Activated CD8-positive, alpha-beta memory T cell treated with anti-CD3 and anti-CD28 coated beads for 48 hours (primary cell): ENCODE measurements at places on chromosomes 7 and 10.

DNA sequence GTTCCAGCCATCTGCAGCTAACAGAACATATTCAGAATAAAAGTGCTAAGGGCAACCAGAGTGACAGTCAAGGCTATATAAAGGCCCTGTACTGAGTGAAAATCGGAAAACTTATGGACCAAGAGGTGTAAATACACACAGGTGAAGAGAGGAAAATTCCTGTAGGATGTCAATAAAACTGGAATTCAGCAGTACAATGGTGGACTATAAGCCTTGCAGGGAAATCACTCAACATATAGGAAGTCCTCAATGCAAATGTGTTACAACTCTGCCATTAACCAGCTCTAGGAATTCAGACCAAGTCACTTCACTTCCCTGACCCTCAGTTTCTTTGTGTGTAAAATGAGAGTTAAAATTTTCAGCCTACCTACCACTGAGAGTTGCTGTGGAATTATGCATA, 7.7 kb downstream of the USP6NL start:
- DNase-seq, result no peak

DNA sequence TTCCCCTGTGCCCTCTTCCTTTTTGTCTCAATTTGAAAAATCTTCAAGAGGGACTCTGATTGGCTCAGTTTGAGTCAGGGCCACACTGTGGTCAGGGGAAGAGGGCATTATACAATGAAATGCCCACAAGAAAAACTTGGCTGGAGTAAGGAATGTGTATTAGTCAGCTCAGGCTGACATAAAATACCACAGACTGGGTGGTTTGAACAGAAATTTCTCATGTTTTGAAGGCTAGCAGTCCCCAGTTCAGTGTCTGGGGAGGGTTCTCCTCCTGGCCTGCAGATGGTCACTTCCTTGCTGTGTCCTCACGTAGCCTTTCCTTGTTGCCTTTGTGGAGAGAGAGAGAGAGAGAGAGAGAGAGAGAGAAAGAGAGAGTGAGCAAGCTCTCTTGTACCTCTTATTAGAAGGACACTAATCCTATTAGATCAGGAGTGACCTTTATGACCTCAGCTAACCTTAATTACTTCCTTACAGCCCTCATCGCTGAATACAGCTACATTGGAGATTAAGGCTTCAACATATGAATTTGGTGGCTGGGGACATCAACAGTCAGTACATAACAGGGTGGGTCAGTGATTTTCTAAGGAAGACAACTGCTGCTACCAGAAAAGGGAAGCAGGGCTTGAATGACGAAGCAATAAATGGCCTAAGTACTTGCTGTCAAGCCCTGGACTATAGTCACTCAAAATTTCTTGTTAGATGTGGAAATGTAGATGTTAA, 25.8 kb upstream of the FAM13C start:
- no peak for DNase-seq

DNA sequence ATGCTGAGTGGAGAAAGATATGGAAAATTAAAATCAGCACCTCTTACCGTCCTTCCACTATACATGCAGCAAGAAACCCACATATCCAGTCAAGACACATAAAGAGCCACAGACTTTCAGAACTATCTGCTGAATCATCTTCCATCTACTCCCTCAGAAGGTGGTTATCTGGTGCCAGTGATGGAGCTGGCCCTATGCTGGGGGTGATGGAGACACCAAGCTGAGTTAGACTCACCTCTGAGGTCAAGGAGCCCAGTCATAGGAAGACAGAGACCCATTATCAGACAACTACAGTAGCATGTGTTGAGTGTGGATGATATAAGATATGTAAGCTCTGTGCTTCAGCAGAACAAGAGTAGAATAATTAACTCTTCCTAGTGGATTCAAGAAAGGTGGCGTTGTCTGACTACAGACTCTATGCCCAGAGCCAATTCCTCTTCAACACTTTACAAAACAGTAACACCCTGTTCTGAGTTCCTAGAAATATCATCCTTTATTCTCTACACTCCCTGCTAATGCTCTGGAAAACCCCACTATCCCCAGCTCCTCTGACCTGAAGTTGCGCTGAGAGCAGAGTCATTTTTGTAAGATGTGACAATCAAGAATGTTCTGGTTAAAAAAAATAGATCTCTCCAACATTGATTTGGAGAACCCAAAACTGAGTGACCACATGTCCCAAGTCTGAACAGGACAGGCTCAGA, 14.3 kb downstream of the CYP3A5 start:
- no peak for DNase-seq

DNA sequence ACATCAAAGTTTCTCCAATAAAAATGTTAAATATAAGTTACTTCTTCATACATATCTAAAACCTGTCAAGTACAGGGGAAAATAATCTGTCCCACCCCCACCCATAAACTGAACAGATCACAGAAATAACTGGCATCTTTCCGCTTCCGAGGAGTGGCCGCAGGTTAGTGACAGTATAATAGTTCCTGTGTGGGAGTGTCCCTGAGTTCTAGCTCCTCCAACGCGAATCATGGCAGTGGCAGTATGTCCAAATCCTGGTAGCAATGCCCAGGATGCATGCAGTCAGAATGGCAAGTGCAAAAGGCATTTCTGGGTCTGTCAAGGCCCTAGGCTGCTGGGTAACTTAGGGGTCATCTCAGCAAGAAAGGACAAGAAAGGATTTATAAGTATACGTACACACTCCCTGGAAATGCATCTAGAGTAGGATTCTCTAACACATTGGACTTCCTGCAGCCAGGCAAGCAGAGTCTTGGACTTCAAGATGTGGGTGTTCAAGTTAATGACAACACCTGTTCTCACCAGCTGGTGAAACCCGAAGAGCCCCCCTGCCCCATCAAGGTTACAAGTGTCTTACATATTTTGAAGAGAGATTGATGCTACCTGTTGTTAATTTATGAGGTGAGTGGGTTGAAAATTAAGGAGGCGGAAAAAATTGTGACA, 94.4 kb upstream of the COL1A2 start:
- no peak for DNase-seq

- no peak for DNase-seq
Measured at GRCh38 chr10:121459622-121460453, 138.4 kb downstream of the FGFR2 start.

GRCh38 chr7:136964347-136964746, 95.9 kb downstream of the CHRM2 start:
- DNase-seq, result no peak

DNA sequence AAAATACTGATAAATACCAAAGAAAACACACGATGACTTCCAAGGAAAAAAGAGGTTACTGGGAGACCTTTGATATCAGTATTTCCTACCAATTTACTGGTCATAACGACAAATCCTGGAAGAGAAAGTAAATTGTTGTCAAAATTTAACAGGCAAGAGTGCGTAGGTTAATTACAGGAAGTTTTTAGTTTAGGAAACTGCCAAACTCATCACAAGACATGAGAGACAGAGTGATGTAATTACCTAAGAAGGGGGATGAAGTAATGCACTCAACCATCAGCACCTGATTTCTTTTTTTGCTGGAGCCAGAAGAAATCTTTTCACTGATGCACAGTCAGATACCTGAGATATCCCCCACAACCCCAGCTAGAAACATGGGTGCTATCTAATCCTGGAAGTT, 16.8 kb downstream of the MACC1 start:
- DNase-seq, result no peak
